ENCODE measurements at places on chromosomes 5 and 9.

DNA sequence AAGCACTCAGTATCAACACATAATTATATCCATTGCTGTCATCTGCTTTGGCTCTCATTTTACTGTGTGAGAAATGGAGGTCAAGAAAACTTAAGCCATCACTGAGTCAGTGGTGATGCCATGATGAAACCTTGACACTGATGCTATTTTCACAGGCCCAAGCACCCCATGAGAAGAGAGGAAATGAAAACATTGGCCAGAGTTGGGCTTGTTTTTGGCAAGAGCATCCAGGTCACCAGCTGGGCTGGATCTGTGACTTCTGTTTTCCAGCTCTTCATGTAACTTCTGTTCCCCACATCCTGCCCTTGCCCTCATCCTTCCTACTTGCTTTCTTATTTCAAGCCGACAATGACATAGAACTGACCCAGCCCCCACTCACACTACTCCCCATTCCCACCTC, 10.0 kb downstream of the LCP2 start:
- DNase-seq: peak; percentile 54

GRCh38 chr9:34610434-34611206, 1.3 kb downstream of the RPP25L start:
- peak; percentile 54 for DNase-seq

- DNase-seq: no peak
Observed at GRCh38 chr5:126100767-126101166, 322.4 kb upstream of the GRAMD2B start.

DNA sequence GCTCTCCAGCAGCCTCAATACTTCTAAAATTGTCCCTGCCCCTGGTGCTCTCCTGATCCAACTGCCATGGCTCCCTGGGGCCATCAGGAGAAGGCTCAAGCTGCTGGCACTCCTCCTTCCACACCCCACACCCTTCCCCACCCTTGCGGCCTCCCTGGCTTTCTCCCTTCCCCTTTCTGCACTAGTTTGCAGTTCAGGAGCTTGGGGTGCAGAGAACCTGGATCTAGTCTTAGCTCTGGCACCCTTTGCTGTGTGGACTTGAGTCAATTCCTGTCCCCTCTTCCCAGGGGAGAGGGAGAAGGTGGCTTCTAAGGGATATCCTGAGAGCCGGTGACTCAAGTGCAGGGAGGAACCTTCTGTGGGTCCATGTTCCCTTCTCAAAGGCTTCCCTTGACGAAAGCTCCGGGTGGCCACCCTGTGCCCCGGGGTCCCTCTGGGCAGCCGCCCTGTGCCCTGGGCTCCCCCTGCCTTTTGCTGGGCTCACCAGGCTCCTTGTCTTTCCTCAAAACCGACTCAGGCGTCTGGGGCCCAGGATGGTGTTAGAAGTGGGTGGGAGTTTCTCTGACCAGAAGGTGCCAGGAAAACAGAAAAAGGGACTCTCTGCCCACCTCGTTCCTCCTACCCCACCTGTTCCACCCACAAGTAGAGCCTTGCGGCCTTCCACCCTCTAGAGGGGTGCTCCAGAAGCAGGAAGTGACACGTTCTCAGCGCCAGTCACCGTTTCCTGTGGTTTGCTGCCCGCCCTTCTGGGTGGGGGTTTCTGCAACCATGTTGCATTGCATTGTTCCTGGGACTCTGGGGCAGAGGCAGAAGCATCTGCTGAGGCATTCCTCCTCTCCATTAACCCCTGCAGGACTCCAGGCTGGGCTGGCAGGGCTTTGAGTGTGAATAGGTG, 15.0 kb downstream of the GLIPR2 start:
- DNase-seq: peak; percentile 67

- DNase-seq: no peak
Observed at GRCh38 chr5:151130922-151131891, 26.4 kb downstream of the ANXA6 start.

GRCh38 chr5:30401479-30402058, 791.9 kb upstream of the CDH6 start:
- DNase-seq: peak; percentile 29

- no peak for DNase-seq
Observed at GRCh38 chr9:131818089-131818488, 78.2 kb upstream of the RAPGEF1 start.

All from left ventricle myocardium superior (tissue), 1 donor.